Fibroblast of lung (primary cell): ENCODE measurements at places on chromosomes 13 and 19. TPM values are rescaled to one million over a fixed set of nuclear protein-coding genes. Genes with fewer than 3 reads are reported as not detected.

DNA sequence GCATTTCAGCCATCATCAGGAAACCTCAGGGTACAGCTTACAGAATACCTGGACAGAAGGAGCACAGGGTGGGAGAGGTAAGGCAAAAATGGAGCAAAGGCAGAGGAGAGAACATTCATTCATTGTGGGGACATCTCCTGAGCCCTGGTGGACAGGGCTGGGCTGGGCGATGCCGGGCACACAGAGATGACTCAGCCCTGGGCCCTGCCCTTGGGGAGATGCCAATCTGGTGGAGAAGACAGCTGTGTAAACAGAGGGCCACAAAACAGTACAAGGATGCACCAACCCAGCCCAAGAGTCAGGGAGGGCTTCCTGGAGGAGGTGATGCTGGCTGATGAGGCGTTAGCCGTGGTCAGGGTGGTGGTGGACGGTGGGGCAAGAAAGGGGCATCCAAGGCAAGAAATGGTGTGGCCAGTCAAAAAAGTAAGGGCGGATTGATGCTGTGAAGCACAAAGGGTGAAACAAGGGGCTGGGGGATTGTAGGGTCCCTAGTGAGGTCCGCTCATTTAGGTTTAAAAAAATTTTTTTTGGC is 3.6 kb upstream of the HAS1 start:
- peak; percentile 60 for DNase-seq

- no peak for DNase-seq
Measured at GRCh38 chr19:51368366-51369282, at the start of gene CLDND2. CLDND2 (minus strand) TSS chr19:51369003; CDS start chr19:51368577, 426 bp downstream.

- no peak for DNase-seq
Measured at GRCh38 chr13:50998326-50998725, 88.7 kb downstream of the RNASEH2B start.

TLE6 gene
- 0.51 and 1.7 TPM in 2 replicates for total RNA-seq

ZNF418 gene
- 8.2 and 8.4 TPM in 2 replicates for total RNA-seq
